Activated CD4-positive, CD25-positive, alpha-beta regulatory T cell treated with anti-CD3 and anti-CD28 coated beads, Interleukin-2, amount 50 U/mL, for 24 hours (primary cell): ENCODE measurements at places on chromosomes 5 and 9.

DNA sequence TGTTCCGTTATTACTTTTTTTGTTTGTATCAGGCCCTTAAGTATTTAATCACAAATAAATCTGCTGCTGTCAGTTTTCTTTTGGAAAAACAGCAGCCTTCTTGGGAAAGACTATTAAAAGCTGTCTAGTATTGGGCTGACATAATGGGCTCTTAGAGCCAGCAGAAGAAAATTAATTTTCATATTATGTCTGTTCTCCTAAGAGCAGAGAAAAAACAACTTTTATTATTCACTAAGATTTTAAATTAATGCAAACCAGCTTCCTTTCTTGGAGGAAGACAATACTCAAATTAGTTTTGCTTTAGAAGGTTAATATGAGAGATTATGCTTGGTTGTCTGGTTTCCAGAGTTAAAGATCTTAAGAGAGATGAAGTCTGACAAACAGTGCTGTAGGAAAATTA is 30.6 kb upstream of the GARNL3 start:
- no peak for ATAC-seq

DNA sequence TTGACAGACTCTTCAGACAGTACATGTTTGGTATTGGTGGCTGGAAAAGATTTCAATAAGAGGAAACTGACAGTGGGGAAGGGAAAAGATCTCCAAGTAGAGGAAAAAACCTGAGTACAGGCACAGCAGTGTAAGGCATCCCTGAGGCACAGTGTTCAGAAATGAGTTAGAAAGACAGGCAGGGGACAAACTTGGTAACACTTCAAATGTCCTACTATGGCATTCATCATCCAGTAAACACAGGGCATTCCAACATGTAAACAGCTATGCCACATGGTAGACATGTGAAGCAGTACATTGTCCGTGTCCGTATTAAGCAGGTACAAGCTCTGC is 45.0 kb upstream of the NR5A1 start:
- ATAC-seq, result no peak

- ATAC-seq, result no peak
Observed at GRCh38 chr5:73827106-73827450, 201.1 kb downstream of the ARHGEF28 start.

DNA sequence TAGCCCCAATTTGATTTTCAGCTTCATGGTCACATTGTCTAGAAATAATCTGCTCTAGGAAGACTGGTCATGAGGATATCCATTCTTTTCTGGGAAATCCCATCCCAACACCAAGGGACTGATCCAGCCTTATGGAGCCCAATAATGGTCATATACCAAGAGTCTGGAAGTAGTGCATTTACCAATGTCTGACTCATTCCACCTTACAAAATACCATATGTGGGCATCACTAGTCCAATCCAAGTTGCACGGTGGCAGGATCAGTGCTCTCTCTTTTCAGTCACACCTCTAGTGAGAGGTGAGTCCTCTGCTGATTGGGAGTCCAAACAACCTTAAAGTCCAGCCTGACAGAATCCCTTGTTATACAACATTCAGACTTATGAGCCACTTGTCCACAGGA is 73.7 kb downstream of the FEM1C start:
- ATAC-seq, result no peak

DNA sequence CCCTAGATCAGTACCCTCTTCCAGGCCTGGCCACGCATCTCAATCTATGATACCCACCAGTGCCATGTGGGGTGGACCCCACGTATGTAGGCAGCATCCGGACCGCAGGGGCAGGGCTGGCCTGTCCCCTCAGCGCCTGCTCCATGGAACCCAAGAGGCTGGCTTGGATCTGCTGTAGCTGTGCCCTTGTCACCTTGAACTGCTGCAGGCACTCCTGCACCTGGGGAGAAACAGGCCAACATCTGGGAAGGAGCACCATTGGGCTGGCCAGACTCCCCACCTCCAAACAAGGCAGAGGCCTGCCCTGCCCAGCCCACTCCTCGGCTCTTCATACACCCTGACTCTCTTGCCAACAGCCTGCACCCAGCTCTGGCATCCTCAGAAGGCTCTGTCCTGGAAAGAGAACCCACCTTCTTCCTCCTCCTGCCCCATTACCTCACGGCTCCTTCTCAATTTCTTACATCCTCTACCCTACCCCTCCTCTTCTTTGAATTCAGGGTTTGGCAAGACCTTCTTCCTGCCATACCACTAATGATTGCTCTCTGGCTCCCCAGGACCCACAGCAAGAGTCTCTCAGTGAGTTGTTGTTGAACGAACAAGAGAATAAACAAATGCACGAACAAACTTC is 7.7 kb downstream of the HK3 start:
- no peak for ATAC-seq

DNA sequence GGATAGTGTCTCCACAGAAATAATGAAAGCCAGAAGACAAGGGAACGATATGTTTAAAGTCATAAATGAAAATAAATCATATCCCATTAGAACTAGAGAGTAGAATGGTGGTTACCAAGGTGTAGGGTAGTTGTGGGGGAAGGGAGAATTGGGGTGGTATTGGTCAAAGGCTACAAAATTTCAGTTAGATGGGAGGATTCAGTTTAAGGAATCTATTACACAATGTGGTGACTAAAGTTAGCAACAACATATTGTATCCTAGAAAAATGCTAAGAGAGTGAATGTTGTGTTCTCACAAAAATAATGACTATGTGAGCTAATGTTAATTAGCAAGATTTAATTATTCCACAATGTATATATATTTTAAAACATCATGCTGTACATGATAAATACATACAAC is 27.8 kb upstream of the LARP1 start:
- no peak for ATAC-seq

GRCh38 chr9:89603767-89604665 is 796 bp upstream of the GADD45G start:
- ATAC-seq, result no peak

- no peak for ATAC-seq
Observed at GRCh38 chr5:53167836-53168235, 58.3 kb upstream of the MOCS2 start.

DNA sequence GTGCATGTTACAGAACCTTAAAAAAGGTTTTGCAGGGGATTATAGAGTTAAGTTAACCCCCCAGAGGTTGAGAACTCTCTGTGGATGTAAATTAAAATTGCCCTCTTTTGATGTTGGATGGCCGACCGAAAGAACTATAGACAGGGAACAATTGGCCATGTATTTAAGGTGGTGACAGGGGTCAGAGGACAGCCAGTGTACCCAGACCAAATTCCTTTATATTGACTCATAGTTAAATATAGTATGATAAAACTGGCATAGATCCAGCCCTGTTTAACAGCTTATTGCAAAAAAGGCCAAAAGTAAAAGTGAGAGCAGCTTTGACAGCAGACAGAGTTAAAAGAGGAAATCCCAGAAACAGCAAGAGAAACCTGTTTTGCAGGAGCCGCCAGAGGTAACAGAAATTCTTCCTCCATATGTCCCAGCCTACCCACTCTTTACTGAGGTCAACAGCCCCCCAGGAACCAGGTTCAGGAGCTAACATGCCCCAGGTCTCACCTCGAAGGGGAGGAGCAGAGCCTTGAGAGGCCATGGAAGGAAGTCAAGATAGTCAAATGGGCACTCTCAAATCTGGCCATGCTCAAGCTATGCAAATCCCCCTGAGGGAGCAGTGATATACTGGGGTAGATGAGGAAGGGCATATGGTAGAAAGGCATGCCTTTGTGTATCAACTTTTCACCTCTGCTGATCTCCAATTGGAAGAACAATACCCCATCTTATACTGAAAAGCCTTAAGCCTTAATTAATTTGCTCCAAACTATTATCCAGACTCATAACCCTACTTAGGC is 156.4 kb upstream of the COX7C start:
- ATAC-seq, result no peak

DNA sequence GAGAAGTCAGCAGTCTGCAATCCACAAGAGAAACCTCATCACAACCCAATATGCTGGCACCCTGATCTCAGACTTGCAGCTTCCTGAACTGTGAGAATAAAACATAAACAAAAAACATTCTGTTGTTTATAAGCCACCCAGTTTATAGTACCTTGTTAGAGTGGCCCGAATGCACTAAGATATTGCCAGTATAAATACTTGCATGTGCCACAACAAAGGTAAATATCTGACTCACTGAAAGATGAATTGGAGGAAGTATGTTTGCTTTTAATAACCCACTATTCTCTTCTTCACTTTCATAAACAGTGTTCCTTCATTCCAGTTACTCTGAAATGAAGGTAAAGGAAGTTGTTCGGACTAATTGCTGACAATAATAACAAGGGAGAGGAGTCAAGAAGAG is 1163.4 kb upstream of the CDH6 start:
- no peak for ATAC-seq

DNA sequence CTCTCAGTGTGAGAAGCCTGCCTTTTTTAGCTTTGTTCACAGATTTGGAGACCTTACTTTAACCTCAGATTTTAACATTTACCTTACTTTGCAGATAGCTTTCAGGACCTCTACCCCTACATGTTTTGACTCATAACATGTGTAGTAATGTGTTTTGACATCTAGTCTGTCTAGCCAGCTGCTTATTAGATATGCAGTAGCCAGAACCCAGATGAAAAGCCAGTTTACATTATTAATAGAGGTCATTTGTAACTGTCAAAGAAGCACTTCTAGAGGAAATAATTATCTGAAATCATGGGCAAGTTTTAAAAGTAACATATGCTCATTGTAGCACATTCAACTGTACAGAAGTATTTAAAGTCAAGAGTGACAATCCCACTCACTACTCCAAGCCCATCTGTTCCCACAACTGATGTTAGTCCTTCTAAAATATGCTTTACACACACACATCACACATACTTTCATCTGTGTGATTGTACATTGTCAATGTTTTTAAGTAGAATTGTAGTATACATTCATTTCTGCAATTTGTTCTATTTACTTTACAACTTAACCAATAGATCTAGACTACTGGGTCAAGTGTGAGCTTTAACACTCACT is 71.8 kb upstream of the NIPAL4 start:
- no peak for ATAC-seq

DNA sequence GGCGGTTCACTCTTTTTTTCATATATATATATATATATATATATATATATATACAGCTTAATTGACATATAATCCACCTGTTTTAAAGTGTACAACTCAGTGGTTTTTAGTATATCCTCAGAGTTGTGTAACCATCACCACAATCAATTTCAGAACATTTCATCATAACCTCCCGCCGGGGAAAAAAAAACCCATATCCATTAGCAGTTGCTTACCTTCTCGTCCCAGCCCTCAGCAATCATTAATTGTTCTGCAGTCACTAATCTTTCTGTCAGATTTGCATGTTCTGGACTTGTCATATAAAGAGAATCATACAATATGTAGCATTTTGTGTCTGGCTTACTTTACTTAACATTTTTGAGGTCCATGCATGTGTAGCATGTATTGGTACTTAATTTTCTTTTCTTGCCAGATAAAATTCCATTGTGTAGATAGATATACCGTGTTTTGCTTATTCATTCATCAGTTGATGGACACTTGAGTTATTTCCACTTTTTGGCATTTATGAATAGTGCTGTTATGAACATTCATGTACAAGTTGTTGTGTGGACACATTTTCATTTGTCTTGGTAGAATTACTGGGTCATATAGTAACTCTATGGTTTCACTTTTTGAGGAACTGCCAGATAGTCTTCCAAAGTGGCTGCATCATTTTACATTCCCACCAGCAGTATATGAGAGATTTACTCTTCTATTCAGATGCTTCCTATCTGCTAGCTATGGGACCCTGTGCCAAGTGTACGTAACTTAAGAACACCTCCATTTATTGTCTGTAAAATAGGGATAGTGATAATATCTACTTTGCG is 3.5 kb upstream of the RNF145 start:
- no peak for ATAC-seq

GRCh38 chr5:73529081-73529480 is 30.8 kb downstream of the BTF3 start:
- ATAC-seq, result no peak

- no peak for ATAC-seq
Observed at GRCh38 chr5:99795031-99795430, 740.1 kb upstream of the FAM174A start.

- no peak for ATAC-seq
Observed at GRCh38 chr5:100553209-100553608, 18.0 kb downstream of the FAM174A start.

GRCh38 chr5:147044572-147045273 is 166.2 kb upstream of the PPP2R2B start:
- no peak for ATAC-seq

DNA sequence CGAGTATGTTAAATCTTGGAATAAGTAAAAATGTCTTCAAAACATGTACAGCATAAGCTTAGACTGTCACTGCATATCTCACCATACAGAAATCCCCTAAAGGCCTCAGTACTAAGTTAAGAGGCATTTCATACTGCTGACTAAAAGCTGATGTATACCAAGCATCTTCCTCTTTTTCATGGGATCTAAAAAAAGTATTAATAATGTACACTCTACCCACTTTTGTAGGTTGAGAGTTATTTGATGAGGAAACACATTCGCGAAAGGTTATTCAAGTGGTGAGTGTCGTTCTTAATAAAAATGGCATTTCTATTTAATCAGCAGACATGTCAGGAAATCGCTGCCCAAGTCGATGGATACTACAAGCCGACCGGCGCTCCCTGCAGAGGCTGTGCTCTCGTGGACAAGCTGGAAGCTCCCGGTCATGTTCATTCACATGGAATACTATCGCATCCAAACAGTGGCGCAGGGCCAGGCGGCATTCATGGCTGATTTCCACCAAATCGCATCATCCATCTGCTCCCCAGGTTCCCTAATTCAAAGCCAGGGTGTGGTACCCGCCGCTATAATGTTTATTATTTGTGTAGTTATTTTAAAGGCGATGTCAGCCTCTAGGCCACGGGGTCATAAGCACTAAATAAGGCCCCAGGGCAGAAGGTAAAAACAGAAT is 724 bp downstream of the SGTB start:
- peak; percentile 43 for ATAC-seq

GRCh38 chr5:68771221-68771620 is 322.6 kb upstream of the SLC30A5 start:
- ATAC-seq, result no peak

- ATAC-seq, result no peak
Observed at GRCh38 chr5:127586066-127586770, 62.7 kb upstream of the CTXN3 start.

GRCh38 chr9:79719989-79720388 is 148.2 kb downstream of the TLE4 start:
- no peak for ATAC-seq

- no peak for ATAC-seq
Observed at GRCh38 chr9:33182519-33182918, 15.4 kb upstream of the B4GALT1 start.

GRCh38 chr9:12651125-12651524 is 42.1 kb upstream of the TYRP1 start:
- no peak for ATAC-seq

- ATAC-seq, result no peak
Observed at GRCh38 chr5:98292496-98292895, 481.0 kb upstream of the RGMB start.

DNA sequence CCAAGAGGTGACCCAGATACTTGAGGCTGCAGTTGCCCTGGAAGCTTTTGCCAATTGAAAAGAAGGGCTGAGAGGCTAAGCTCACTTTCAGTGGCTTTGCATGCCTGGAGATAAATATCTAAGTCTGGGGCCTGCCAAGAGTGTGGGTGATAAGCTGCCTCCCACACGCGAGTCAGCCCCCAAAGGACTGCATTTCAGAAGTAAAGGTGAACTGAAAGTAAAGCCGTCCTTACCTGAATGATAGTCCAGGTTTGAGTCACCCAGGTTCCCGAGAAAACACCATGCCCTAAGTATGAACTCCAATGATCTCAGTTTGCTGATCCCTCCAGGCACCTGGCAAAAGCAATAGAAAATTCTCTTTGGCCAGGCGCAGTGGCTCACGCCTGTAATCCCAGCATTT is 22.5 kb upstream of the N4BP3 start:
- no peak for ATAC-seq

- ATAC-seq, result no peak
Observed at GRCh38 chr5:102629827-102630605, 125.1 kb upstream of the PAM start.
